ENCODE measurements at places on chromosomes 2 and 18.

DNA sequence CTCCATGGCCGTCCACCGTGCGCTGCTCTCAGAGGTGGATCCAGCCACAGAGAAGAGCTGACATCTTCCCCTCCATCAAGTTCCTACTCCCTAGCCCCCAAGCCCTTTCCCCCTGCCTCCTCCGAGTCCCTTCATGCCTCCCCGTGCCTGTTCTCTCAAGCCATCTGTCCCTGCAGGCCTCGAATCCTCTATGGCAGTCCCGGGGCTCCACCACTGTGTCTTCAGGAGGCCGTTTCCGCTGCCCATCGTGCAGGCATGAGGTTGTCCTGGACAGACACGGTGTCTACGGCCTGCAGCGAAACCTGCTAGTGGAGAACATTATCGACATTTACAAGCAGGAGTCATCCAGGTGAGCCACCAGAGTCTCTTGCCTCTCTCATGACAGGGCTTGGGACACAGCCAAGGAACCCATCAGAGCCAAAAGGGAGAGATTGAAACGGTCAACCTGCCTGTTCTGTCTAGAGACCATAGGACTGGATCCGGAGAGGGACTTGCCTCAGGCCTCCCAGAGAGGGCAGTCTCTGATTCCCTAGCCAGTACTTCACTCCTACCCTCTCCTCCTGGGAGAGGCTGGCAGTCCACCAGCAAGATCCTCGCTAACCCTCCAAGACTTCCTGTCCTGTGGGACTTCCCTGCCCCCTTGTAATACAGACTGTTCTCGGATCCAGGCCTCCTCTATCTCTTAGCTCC is 9.7 kb downstream of the UCN start:
- no peak for DNase-seq

GRCh38 chr2:101082998-101083397 is 68.2 kb downstream of the TBC1D8 start:
- DNase-seq, result no peak

DNA sequence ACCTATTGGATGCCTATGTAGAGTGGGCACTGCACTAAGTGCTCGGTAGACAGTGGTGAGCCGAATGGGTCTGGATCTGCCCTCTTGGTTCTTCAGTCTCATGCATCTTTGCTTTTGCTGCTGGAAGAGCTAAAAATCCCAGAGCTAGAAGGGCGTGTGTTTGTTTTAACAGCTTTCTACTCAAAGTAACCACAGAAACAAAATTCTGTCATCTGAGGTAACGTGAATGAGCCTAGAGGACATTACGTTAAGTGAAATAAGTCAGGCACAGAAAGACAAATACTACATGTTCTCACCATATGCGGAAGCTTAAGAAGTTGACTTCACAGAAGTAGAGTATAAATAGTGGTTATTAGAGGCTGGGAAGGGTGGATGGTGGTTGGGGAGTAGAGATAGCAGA is 119.8 kb downstream of the PLB1 start:
- no peak for DNase-seq

GRCh38 chr2:56449002-56449431 is 265.2 kb downstream of the CCDC85A start:
- no peak for DNase-seq

DNA sequence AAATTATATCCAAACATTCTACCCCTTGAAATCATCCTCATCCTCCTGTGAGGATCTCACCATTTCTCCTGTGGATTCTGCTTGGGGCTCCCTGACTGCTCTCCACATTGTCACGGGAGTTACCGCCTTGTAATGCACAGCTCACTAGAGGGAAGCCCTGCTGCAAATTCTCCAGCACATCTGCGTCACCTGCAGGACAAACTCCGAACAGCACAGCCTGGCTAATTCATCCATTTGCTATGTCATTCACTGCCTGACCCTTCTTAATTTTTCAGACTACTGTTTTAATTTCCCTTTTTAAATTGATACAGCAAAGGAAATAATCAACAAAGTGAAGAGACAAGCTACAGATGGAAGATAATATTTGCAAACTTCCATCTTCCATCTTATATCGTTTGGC is 627.4 kb downstream of the FBXO15 start:
- no peak for DNase-seq

DNA sequence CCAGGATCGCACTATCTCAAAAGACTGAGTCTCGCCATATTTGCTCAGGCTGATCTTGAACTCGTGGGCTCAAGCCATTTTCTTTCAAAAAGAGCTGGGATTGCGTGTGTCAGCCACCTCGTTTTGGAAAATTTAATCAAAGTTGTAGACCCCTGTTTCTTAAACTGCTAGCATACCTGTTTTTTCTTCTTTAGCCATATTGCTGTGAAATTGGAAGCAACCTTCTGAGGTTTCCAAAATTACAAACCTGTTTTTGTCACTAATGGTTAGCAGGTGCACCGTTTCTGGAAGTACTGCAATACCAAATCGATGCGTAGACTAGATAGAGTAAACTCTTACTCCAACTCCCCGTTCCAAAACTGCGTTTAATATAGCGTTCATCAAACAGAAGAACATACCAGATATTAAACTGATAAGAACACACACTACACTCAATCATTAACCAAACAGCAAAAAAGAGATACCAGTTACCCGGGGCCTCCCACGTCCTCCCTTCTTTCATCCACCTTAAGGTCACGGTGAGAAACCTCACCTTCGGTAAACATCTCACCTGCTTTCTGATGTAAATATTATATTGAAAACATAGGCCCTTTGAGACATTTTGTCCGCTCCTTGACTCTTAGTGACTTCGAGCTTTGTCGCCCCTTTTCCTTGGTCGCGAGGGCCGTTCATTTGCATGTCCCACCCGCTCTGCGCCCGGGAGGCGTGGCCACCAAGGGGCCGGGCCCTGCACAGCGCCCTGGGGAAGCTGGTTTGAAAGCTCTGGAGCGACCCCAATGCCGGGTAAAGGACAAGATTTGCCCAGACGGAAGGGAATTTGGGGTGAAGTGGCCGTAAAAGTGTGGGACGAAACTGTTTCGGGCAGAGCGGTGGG is at the start of gene RNU2-63P:
TSS of gene RNU2-63P (minus strand) at position 462 of the 874 bp plus-strand sequence.
- peak; percentile 60 for DNase-seq

DNA sequence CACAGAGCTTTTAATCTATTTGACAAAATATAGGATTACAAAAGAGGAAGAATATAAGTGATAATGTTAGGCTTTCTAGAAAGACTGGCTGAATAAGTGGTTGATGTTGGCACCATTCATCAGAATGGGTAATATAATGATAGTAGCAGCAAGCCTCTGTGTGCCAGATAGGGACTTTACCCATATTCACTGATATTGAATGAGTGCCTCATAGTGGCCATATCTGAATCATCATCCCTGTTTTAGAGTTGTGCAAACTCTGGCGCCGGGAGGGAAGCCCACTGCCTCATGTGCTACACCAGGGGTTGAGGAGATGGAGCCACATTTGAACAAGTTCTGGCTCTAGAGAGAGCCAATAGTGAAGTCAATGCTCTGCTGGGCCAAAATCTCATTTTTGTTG is 368.7 kb upstream of the CRIM1 start:
- no peak for DNase-seq

DNA sequence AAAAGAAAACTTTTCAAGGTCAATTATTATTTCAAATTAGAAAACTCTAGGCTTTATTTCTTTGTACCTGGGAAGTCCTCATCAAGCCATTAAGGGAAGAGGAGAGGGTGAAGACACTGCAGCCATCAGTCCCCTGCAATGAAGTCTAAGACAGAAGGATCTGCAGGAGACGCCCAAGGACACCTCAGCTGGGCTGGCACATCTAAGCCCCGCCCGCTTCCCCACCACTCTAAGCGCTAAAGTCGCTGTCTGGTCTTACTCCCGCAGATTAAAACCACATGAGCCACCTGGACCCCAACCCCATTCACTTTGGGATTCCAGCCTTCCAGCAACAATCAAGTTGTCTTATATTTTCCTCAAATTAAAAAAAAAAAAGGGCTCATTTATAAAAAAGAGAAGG is 104.4 kb downstream of the AFF3 start:
- DNase-seq, result no peak

DNA sequence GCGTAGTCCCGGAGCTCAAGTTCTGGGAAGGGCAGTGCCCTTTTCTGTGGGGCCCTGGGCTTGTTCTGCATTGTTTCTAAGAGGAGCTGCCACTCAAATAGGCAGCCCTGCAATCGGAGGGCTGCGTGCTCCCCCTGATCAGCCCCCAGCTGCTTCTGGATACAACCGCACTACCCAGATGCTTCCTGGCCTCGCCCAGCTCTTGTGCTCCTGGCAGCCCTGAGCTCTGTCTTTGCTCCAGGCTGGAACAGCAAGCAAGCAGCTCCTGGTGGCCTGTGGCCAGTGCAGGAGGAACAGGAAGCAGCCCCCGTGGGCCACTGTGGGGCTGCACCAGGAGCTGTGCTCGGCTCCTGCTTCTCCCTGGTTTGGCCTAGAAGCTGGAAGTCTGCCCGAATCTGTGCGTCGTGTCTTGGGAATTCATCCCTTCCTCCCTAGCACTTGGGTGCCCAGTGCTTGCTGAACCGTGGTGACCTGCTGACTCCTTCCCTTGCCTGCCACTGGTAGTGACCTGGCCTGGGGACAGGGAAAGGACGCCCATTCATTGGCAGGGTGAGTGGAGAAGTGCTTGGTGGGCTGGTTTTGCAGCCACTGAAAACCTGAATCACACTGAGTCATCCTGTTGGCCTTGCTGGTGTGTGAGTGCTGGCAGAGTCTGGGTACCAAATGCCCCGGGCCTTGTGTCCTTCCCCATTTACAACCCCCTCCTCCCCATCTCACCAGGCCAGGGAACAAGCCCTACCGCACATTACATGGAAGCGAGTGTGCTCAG is 27.3 kb upstream of the NTSR2 start:
- peak; percentile 72 for DNase-seq

DNA sequence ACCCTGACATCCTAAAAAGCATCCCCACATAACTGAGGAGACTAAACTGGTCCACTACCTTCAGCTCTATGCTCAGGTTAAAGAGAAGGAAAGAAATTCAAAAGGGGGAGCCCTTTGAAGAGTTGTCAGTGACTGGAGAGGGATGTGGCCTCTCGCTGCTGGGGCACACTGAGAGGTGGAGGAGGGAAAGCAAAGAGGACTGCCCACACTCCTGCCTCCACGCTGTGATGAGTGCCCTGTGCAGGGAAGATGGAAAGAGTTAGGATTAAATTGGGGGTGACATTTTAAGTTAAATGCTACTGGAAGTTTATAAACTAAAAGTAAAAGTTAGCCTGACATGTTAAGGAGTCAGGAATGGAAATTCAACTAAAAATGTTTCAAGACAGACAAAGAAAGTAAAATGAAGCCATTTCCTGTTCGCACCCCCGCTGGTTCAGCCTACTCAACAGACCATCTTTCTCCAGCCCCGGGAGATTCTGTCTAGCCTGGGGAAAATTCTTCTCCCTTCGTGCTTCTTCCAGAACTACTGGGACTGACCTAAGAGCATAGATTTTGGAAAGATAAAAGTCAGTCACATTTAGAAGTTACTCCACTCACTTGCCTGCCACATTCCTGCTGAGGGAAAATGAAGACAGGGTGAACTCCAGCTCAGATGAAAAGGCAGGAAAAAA is 17.8 kb upstream of the INO80C start:
- DNase-seq, result no peak
